Stimulated activated CD4-positive, alpha-beta T cell treated with anti-CD3 and anti-CD28 coated beads, Interleukin-1b, Interleukin-23, amount 100 ng/mL, for 1 hour (primary cell): ENCODE measurements at places on chromosomes 2 and 18.

GRCh38 chr2:208584378-208584985 lies 177.9 kb downstream of the PTH2R start:
- no peak for DNase-seq

DNA sequence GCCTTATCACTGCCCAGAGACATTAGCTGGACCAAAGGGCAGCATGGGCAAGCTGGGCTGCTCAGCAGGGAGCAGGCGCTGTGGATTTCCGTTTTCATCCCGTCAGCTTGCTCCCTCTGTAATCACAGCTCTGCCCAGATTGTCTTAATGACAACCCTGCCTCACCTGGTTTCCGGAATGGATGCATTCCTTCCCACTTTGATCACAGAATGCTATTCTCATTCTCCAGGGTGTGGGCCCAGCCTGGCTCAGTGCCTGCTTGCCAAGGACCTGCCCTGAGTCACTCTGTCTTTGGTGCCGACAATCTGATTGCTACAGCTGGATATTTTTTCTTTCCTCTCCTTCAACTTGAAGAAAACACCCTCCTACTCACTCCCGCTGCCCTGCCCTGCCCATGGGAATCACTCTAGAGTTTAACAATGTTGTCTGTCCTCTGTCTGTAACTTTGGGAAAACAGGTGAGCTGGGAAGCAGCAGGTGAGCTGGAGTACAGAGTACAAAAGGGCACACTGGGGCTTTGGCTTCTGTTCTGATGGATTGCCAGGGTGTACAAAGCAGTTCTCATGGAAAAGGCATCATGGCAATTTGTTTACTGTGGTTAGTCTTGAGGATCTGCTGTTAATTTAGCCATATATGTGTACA lies 27.2 kb upstream of the FAM136A start:
- DNase-seq = no peak

- no peak for DNase-seq
Measured at GRCh38 chr2:159126432-159127022, 158.1 kb downstream of the TANC1 start.

DNA sequence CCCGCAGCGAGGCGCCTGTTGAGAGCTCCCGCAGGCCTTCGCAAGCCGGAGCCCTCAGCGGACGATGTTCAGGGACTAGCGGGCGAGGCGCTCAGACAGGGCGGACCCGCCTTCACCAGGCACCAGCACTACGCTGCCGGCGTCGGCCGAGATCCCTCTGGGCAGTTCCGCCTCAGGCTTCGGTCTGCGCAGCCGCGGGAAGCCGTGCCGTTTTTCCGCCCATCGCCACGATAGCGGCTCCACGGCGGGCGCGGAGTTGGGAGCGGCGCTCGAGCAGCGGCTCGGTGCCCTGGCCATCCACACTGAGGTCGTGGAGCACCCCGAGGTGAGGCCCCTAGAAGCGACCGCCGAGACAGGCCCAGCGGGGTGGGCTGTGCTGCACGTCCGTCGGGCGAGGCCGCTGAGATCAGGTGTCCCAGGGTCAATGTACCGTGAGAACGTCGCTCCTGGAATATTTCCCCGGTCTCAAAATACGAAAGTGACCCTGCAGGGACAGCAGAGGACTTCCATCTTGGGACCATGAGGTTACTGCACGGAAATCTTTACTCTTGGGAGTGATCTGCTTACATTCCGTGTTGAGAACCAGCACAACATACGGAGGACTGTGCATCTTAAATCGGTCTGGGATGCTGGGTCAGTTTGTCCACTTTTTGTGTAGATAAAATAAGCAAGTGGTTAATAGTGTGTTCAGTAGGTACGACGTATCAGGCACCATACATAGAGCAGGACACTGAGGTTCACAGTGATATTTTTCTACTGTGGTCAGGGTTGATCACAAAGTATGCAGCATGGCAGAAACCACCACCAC lies 13.3 kb upstream of the MTIF2 start:
- DNase-seq = peak; percentile 73

DNA sequence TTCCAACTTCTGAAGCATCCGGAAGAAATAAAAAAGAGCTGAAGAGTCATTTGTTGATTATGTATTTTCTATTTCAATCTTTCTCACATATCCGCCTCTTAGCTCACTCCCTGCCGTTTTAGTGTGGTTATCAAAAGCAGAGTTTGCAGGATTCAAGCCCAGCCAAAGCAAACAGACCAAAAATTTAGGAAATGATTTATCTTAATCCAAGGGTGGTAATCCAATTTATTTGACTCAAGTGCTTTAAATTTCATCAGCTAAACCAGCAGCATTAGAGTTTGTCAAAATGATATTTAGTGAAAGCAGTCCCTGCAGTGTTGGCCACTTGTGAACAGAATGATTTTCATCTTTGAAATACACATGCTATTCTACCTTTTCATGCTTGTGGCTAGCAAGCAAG lies 129.3 kb upstream of the CCDC68 start:
- DNase-seq = no peak

- DNase-seq = no peak
Measured at GRCh38 chr2:48849770-48850169, 94.2 kb upstream of the LHCGR start.

- no peak for DNase-seq
Measured at GRCh38 chr18:23662309-23663263, at the start of gene ANKRD29. ANKRD29 (minus strand) TSS chr18:23662911; CDS start chr18:23662730, 181 bp downstream.

- no peak for DNase-seq
Measured at GRCh38 chr2:109269706-109270504, 140.9 kb downstream of the SH3RF3 start.

GRCh38 chr2:183666031-183666430 lies 541.8 kb downstream of the NUP35 start:
- DNase-seq = no peak

GRCh38 chr2:144208924-144209323 lies 311.0 kb downstream of the ZEB2 start:
- DNase-seq = no peak

DNA sequence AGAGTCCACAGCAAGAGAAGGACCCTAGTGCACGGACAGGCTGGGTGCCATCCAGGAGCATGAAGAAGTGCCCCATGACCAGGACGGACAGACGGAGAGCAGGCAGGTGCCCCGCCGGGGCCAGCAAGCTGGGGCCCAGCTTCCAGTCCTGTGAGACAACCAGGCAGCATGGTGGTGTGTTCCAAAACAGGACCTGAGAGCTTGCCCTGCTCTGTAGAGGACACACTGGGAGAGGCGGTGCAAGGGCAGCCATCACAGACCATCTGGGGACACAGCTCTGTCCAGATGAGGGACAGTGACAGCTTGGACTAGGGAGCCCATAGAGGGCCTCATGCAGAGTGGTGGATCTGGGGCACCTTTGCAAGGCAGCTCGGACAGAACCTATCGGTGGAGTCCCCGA lies 279.8 kb downstream of the EIPR1 start:
- DNase-seq = no peak

GRCh38 chr2:150586858-150587257 lies 99.4 kb upstream of the RND3 start:
- DNase-seq = no peak

DNA sequence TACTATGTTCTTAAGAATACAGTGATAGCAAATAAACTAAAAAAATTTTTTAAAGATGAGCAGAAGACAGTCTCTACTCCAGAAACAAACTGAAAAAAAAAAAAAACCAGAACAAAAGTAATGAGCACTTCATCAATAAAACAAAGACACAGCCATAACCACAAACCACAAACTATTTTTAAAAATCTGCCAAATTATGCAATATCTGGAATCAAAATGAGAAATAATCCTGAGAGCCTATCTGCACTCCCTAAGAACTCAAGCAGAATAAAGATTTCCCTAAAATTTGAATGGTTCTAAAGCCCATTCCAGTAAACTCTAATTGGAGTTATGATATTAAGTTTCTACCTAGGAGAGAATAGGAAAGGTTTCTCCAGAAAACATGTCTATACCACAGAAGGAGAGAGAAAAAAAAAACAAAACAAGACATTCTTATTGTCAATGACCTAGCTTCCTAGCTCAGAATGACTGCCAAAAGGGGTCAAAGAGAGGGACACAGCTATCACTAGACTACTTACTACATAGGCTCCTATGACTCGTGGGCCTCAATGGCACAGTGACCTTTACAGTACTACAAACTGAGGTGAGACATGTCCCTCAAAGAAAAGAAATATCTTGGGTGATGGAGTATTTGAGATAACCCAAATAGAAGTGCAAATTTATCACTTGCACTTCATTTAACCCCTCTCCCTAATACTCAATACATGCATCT lies 262.8 kb downstream of the ZEB2 start:
- DNase-seq = no peak

- DNase-seq = no peak
Measured at GRCh38 chr2:179812501-179812900, 48.9 kb downstream of the ZNF385B start.

- no peak for DNase-seq
Measured at GRCh38 chr2:217953531-217953932, 49.3 kb downstream of the TNS1 start.

GRCh38 chr2:14182227-14182946 lies 450.1 kb upstream of the LRATD1 start:
- DNase-seq = no peak

- DNase-seq = no peak
Measured at GRCh38 chr2:73117441-73117840, 4.7 kb upstream of the RAB11FIP5 start.

- DNase-seq = no peak
Measured at GRCh38 chr2:69692424-69692823, 48.9 kb upstream of the AAK1 start.

DNA sequence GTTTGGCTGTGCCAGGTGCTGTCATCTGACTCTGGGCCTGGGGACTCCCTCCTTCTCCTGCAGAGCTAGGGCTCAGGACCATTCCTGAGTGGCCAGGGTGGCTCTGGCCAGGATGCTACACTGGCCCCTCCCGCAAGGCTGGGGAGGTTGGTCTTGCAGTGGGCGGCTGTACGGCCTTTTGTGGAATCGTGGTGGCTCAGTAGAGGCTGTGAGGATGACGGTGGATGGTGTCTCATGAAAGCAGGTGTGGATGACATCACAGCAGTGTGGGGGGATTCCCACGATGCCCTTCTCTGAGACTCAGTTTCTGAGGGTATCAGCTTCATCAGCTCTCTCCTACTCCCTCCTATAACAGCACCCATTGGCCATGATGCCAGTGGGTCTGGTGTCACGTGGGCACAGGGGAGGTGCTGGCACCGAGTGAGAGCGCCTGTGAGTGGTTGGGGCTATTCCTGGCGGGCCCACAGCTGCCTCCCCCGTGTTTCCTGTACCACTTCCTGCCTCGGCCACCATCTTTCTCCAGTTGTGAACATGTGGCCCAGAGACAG lies 144.2 kb upstream of the HDAC4 start:
- no peak for DNase-seq

GRCh38 chr2:43340945-43341356 lies 114.5 kb upstream of the ZFP36L2 start:
- DNase-seq = no peak

GRCh38 chr2:12948231-12948960 lies 231.7 kb downstream of the TRIB2 start:
- no peak for DNase-seq

DNA sequence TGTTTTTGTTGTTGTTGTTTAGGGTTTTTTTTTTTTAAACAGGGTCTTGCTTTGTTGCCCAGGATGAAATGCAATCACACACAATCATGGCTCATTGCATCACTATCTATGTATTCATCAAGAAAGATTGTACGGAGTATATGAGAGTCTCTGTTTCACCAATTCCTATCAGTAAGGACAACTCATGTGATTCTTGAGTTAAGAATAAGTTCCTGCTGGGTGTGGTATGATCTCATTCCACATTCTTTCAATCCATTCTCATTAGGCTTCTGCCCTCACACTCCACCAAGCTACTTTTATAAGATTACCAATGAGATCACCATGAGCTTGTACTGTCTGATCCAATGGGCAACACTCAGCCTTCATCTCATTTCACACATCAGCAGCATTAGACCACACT lies 9.1 kb upstream of the AP1S3 start:
- DNase-seq = no peak

GRCh38 chr18:785242-785641 lies 26.8 kb downstream of the YES1 start:
- DNase-seq = no peak

DNA sequence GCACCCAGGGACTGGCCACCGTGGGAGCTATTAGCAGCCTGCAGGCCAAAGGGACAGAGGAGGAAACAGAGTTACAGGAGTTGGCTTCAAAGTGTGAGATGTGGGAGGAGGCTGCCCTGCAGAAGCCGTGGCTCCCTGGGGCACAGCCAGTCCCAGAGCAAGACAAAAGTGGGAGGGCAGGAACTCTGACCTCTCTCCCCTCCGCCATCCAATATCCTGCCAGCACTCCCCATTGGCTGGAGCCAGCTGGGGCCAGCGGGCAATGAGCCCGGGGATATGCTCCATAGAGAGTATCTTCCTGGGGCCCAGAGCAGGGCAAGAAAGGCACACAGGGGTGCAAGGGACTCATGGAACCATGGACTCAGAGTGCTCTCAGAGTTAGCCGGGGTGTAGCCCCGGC lies 143.1 kb downstream of the INHBB start:
- DNase-seq = no peak

DNA sequence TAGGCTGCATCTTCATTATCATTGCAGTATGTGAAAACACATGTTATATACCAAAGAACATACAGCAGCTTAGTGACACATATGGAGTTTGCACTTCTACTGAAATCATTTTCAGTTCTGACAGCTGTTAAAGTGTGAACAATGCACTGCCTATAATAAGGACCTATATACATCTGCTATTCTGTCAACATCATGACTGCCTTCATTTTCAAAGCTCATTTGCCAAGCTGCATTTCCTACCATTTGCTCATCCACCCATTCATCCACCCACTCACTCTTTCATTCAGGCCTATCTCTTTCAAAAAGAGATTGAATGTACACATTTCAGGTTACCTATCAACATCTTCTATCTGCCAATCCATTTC lies 81.7 kb upstream of the STK17B start:
- no peak for DNase-seq

- DNase-seq = no peak
Measured at GRCh38 chr2:101830146-101830545, 132.6 kb downstream of the MAP4K4 start.

DNA sequence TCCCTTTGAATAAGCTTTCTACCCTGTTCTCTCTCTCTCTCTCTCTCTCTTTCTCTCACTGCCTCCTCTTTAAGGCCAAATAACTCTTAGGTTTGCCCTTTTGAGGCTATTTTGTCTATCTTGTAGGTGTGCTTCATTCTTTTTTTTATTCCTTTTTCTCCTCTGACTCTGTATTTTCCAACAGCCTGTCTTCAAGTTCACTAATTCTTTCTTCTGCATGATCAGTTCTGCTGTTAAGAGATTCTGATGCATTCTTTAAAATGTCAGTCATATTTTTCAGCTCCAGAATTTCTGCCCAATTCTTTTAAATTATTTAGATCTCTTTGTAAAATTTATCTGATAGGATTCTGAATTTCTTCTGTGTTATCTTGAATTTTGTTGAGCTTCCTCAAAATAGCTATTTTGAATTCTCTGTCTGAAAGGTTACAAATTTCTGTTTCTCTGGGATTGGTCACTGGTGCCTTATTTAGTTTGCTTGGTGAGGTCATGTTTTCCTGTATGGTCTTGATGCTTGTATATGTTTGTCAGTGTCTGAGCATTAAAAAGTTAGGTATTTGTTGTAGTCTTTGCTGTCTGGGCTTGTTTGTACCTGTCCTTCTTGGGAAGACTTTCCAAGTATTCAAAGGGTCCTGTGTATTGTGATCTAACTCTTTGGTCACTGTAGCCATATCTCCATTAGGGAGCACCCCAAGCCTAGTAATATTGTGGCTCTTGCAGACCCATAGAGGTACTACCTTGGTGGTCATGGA lies 35.4 kb upstream of the DYNC1I2 start:
- DNase-seq = no peak

- DNase-seq = no peak
Measured at GRCh38 chr2:18918280-18918679, 328.9 kb upstream of the NT5C1B start.
